Adrenal gland (tissue), 19 donors: ENCODE measurements at places on chromosomes 11 and 22. TPM values are rescaled to one million over a fixed set of nuclear protein-coding genes. Genes with fewer than 3 reads are reported as not detected.

TENM4 gene
- total RNA-seq, result 3.1 TPM

DNA sequence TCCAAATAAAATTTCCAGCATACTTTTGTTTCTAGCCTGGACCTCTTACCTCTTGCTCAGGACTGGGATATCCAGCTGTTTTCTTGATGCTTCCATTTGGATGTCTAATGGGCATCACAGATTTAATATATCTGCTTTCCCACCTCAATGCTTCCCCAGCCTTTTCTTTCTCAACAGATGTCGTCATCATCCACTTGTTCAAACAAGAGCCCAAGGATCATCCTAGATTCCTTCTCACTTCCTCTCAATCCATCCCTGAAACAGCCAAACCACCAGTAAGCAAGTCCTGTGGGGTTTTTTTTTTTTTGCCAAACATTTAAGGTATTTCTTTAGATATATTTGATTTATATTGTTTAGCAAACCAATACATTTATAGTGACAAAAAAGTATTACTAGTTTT, 12.5 kb downstream of the THY1 start:
- H3K27ac ChIP-seq, result no peak overlapping the region
- no peak overlapping the region for H3K4me3 ChIP-seq
- H3K36me3 ChIP-seq, result no peaks in the 10 kb centered on the region
- H3K4me1 ChIP-seq, result no peaks in the 10 kb centered on the region
- DNase-seq, result no peak

- H3K27ac ChIP-seq, result peak overlapping the region; percentile 87
- H3K27me3 ChIP-seq, result no peaks in the 10 kb centered on the region
- no peak overlapping the region for H3K4me3 ChIP-seq
- H3K36me3 ChIP-seq, result no peaks in the 10 kb centered on the region
Measured at GRCh38 chr11:74696939-74697675, 34.1 kb downstream of the CHRDL2 start.

TRIM22 gene
- 49.3 TPM for total RNA-seq

DNA sequence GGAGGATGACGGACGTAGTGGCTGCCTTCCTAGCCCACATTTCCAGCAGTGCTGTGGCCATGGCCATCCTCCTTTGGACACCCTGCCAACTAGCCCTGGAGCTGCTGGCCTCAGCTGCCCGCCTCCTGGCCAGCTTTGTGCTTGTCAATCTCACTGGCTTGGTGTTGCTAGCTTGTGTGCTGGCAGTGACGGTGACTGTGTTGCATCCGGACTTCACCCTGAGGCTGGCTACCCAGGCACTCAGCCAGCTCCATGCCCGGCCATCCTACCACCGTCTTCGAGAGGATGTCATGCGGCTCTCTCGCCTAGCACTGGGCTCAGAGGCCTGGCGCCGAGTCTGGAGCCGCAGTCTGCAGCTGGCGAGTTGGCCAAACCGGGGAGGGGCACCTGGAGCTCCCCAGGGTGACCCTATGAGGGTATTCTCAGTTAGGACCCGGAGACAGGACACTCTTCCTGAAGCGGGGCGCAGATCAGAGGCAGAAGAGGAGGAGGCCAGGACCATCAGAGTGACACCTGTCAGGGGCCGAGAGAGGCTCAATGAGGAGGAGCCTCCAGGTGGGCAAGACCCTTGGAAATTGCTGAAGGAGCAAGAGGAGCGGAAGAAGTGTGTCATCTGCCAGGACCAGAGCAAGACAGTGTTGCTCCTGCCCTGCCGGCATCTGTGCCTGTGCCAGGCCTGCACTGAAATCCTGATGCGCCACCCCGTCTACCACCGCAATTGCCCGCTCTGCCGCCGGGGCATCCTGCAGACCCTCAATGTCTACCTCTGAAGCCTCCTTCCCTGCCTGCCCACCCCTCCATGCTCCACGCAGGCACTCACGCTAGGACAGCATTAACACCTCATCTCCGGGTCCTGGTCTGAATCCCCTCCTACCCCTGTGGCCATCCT, 1.6 kb downstream of the RNF26 start:
- DNase-seq, result peak; percentile 38
- no peak overlapping the region for H3K27ac ChIP-seq
- H3K4me1 ChIP-seq, result peaks cover 23% of the 10 kb centered on the region
- H3K36me3 ChIP-seq, result peaks cover 11% of the 10 kb centered on the region
- H3K4me3 ChIP-seq, result no peak overlapping the region

MCHR1 gene
- total RNA-seq, result 0.19 TPM

OR6T1 gene
- total RNA-seq, result not detected

DNA sequence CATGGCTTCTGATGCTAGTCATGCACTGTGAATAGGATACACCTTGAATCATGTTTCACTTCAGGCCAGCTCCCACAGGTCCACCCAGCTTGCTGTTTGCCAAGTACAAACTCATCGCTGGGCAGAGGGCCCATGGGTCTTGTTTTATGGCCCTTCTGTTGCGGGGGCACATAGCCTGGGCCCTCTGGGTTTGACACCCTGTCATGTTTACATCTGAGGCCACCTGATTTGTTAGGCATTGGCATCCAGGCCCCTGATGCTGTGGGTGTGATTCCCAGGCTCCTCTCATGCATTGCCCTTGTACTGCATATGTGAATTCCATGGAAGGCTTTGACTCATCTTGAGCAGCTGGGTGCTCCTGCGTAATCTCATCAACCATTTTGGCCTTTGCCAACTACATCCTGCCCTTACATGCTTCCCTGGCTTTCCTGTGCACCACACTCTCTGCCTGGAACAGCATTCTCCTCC, 32.6 kb downstream of the PPFIBP2 start:
- H3K27ac ChIP-seq, result no peak overlapping the region
- no peaks in the 10 kb centered on the region for H3K27me3 ChIP-seq
- H3K36me3 ChIP-seq, result no peaks in the 10 kb centered on the region
- DNase-seq, result no peak
- H3K4me3 ChIP-seq, result no peak overlapping the region
- peaks cover 4% of the 10 kb centered on the region for H3K4me1 ChIP-seq

- no peak overlapping the region for H3K27ac ChIP-seq
- DNase-seq, result no peak
- peaks cover 12% of the 10 kb centered on the region for H3K4me1 ChIP-seq
- peaks cover 40% of the 10 kb centered on the region for H3K36me3 ChIP-seq
- peaks cover 7% of the 10 kb centered on the region for H3K27me3 ChIP-seq
Measured at GRCh38 chr11:67611165-67611564, 4.4 kb downstream of the NDUFV1 start.

GRCh38 chr22:37253126-37253660, 9.1 kb upstream of the RAC2 start:
- H3K4me1 ChIP-seq, result no peaks in the 10 kb centered on the region
- H3K36me3 ChIP-seq, result no peaks in the 10 kb centered on the region
- no peak overlapping the region for H3K27ac ChIP-seq
- no peak overlapping the region for H3K4me3 ChIP-seq

DNA sequence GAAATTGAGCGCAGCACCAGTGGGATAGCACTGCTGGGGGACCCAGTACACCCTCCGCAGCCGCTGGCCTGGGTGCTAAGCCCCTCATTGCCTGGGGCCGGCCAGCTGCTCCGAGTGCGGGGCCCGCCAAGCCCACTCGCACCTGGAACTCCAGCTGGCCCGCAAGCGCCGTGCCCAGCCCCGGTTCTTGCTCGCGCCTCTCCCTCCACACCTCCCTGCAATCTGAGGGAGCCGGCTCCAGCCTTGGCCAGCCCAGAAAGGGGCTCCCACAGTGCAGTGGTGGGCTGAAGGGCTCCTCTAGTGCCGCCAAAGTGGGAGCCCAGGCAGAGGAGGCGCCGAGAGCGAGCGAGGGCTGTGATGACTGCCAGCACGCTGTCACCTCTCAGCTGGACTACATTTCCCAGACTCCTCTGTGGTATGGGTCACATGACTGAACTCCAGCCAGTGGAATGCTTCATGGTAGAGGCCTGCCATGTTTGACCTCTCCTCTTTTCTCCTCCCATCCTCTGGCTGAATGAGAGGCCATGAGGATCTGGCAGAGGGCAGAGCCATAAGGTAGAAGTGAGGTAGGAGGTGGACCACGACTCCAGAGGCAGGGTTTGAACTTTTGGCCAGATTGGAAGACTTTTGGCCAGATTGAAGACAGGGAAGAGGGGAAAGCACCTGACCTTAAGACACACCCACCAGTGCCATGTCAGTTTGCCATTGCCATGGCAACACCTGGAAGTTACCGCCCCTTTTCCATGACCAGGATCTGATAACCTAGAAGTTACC, 6.2 kb downstream of the MRGPRD start:
- no peaks in the 10 kb centered on the region for H3K4me1 ChIP-seq
- DNase-seq, result no peak

- no peak overlapping the region for H3K4me3 ChIP-seq
- H3K27me3 ChIP-seq, result no peaks in the 10 kb centered on the region
- peak; percentile 80 for DNase-seq
- no peak overlapping the region for H3K27ac ChIP-seq
Measured at GRCh38 chr11:12224537-12224893, 114.1 kb downstream of the MICAL2 start.

DNA sequence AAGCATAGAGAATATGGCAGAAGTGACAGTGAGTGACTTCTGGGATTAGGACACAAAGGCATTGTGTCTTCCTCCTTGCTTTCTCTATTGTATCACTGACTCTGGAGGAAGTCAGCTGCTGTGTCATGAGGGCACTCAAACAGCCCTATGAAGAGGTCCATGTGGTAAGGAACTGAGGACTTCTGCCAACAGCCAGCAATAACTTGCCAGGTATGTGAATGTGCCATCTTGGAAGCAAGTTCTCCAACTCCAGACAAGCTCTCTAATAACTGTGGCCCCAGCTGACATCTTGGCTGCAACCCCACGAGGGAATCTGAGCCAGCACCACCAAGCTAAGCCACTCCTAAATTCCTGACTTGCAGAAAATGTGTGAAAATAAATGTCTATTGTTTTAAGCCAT, 83.6 kb upstream of the ZBED5 start:
- no peaks in the 10 kb centered on the region for H3K4me1 ChIP-seq
- H3K4me3 ChIP-seq, result no peak overlapping the region
- H3K27me3 ChIP-seq, result no peaks in the 10 kb centered on the region
- H3K27ac ChIP-seq, result no peak overlapping the region
- no peaks in the 10 kb centered on the region for H3K36me3 ChIP-seq

GRCh38 chr11:126352163-126352562, 3.3 kb upstream of the ST3GAL4 start:
- H3K4me3 ChIP-seq, result no peak overlapping the region
- peaks cover 67% of the 10 kb centered on the region for H3K4me1 ChIP-seq

- H3K36me3 ChIP-seq, result no peaks in the 10 kb centered on the region
- DNase-seq, result no peak
- H3K4me1 ChIP-seq, result no peaks in the 10 kb centered on the region
- no peak overlapping the region for H3K4me3 ChIP-seq
- peaks cover 12% of the 10 kb centered on the region for H3K27me3 ChIP-seq
Measured at GRCh38 chr22:35022291-35022690, 43.7 kb upstream of the ISX start.

MISFA gene
- 4.6 TPM for total RNA-seq
